Cortex of kidney (tissue), 1 donor: ENCODE measurements at places on chromosomes 12 and 14.

DNA sequence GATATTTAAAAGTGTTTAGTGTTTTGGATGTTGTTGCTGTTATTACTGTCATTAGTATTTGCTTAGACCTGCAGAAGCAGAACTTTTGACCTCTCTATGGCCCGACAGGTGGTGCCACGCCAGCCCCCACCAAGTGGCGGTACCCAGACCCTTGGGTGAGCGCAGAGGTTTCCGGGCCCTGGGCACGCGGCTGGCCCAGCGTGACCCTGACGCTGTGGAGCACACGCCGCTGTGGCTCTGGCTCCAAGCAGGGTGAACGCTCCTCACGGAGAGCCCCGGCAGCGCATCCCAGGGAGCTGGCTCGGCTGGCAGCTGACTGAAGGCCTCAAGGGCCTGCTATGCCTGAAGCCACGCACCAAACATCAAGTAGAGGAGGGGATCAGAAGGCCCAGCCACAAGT lies 22.6 kb downstream of the SLC25A47 start:
- DNase-seq: no peak

DNA sequence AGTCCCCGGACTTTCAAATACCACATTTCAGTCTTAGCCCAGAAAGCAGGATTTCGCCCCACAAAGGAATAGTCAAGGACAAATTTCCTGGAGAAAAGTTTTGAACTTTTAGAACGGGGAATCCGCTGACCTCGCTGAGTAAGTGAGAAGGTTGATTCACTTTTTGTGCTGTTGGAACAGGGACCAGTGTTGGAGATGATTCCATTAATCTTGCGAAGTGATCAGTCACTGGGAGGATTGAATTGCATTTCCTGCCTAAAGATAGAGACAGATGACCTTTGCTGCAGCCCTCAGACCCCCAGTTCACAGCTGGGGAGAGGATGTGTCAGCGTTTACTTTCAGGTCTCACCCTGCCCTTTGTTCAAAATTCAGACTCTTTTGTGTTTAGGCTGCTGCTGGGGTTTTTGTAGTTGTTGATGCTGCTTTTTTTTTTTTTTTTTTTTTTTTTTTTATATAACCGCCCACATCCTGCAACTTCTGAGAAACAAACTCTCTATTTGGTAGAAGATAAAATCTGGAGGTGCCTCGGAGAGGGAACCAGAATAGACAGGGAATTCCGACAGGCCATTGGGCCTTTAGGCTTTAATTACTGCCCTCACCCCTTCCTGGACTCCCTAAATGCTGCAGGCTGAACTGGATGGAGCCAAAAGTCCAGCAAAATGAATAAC lies 9.8 kb upstream of the KDM2B start:
- DNase-seq: no peak

- no peak for DNase-seq
Measured at GRCh38 chr14:54767139-54767431, 135.5 kb downstream of the GCH1 start.

- DNase-seq: no peak
Measured at GRCh38 chr14:75214558-75214957, 38.1 kb upstream of the TMED10 start.

GRCh38 chr14:99568567-99569560 lies 35.1 kb downstream of the CCDC85C start:
- no peak for DNase-seq

- no peak for DNase-seq
Measured at GRCh38 chr14:102560458-102561261, 31.8 kb upstream of the RCOR1 start.

GRCh38 chr12:71704920-71705319 lies 19.0 kb downstream of the TMEM19 start:
- DNase-seq: no peak

DNA sequence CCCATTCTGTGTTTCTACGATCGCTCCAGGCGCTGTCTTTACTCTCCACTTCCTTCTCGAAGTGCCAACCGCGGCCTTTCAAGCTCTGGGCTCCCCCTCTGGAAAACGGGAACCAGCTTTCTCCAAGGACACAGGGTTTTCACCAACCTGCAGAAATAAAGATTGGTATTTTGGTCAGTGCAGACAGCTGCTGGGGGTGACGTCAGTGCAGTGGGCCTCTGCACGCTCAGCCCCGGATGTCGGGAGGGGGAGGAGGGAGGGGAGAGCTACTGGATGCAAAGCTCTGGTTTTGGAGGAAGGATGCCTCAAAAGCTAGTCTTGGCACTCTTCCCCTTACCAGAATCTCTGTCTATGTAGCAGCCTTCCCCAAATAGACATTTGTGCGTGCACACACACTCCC lies 19.9 kb downstream of the HRK start:
- DNase-seq: no peak

DNA sequence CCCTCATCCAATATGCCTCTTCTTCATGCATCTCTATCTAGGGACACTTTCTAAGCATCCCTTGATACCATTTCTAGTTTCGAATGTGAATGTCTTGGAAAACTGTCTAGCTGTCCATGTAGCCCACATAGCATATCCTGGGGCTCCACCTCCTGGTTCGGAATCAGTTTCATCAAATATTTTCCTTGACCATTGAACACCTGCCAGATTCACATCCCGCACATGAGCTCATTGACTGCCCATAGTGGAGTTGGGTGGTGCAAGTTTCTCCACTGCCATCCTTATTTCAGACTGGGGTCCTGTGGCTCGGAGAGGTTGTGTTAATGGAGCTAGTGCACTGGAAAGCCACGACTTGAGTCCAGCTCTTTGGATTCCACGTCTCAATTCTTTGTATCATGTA lies 58.6 kb upstream of the TMEM263 start:
- DNase-seq: no peak

DNA sequence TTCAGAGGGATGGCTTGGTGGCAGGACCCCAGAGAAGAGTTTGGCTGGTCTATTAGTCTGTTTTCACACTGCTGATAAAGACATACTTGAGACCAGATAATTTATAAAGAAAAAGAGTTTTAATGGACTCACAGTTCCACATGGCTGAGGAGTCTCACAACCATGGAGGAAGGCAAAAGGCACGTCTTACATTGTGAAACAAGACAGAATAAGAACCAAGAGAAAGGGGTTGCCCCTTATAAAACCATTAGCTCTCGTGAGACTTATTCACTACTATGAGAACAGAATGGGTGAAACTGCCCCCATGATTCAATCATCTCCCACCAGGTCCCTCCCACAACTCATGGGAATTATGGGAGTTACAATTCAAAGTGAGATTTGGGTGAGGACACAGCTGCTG lies 78.5 kb upstream of the SSTR1 start:
- DNase-seq: no peak

- no peak for DNase-seq
Measured at GRCh38 chr12:113328368-113328889, 6.5 kb downstream of the SLC8B1 start.

DNA sequence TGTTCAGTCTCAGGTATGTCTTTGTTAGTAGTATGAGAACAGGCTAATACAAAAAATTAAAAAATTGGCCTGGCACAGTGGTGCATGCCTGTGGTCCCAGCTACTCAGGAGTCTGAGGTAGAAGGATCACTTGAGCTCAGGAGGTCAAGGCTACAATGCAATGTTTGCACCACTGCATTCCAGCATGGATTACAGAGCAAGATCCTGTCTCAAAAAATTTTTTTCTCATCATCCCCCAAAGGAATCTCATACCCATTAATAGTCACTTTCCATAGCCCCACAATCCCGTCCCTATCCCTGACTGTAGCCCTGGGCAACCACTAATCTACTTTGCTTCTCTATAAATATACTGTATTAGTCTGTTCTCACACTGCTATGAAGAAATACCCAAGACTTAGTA lies 57.8 kb downstream of the TTC8 start:
- DNase-seq: no peak

DNA sequence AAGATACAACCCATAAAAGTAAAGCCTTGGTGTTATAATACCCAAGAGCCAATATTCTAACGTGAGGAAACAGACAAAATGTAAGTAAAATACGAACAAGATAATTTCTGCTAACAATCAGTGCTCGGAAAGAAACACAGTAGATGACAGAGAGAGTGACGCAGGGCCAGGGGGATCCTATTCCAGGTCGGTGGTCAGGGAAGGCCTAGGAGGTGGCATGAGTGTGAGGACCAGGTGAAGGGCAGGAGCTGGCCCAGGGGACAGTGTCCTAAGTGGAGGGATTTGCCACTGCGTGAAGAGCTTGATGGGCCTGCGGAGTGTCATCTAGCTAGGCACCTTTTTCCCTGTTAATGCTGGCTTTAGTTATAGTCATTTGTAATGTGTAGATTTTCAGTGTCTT lies 35.3 kb downstream of the ETV6 start:
- DNase-seq: no peak

- no peak for DNase-seq
Measured at GRCh38 chr12:55039395-55040354, 19.9 kb downstream of the NEUROD4 start.

DNA sequence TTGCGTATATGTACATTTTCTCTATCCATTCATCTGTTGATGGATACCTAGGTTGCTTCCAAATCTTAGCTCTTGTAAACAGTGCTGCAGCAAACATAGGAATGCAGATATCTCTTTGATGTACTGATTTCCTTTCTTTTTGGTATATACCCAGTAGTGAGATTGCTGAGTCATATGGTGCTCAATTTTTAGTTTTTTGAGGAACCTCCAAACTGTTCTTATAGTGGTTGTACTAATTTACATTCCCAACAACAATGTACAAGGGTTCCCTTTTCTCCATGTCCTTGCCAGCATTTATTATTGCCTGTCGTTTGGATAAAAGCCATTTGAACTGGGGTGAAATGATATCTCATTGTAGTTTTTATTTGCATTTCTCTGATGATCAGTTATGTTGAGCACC lies 44.3 kb downstream of the PELI2 start:
- DNase-seq: no peak

DNA sequence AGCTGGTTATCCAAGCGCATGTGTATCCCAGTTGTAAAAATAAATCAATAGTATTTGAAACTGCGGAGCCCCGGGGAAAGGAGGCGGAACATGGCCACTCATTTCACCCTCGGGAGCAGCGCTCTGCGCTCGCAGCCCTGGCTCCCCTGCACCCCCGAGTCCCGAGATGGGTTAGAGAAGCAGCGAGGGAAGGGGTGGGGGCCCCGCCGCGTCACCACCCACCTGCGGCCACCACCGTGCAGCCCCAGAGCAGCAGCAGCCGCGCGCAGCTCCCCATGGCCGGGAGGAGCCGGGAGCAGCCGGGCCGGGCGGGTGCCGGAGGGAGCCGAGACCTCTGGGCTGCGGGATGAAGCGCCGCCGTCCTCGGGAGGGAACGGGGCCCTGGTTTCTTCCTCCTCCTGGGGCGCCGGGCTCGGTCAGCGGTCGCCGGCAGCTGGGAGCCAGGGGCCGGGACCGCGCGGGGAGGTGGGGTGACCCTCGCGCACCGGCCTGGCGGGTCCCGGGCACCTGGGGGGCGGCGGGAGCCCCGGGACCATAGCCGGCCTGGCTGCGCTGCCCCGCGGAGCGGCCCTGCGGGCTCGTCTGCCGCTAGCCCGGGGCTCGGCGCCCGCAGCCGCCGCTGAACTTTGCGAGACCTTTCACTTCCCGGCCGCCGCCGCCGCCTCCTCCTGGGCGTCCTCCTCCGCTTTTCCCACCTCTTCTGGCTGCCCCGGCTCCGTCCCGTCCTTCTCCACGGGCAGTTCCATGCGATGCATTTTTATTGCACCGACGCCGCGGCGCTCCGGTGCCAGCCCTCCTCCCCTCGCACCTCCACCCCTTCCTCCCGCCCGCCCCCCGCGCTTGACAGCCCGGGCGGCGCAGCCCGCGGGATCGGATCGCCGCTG lies at the start of gene NTN4:
Gene NTN4, minus strand, starts transcription at position 732 of the 884 bp plus-strand sequence. Its CDS starts 455 bp downstream, at position 277.
- no peak for DNase-seq
